ENCODE measurements at places on chromosomes 2 and 18.

GRCh38 chr2:96131152-96131812, 7.0 kb downstream of the ASTL start:
- DNase-seq: peak; percentile 58

GRCh38 chr2:168645696-168646338, 156.6 kb upstream of the NOSTRIN start:
- DNase-seq: no peak

GRCh38 chr18:48018851-48019250, 88.4 kb upstream of the SMAD2 start:
- DNase-seq: no peak

GRCh38 chr2:235378944-235379343, 114.9 kb upstream of the AGAP1 start:
- DNase-seq: no peak

GRCh38 chr18:24397131-24397693, 412 bp downstream of the OSBPL1A start:
- DNase-seq: peak; percentile 32

DNA sequence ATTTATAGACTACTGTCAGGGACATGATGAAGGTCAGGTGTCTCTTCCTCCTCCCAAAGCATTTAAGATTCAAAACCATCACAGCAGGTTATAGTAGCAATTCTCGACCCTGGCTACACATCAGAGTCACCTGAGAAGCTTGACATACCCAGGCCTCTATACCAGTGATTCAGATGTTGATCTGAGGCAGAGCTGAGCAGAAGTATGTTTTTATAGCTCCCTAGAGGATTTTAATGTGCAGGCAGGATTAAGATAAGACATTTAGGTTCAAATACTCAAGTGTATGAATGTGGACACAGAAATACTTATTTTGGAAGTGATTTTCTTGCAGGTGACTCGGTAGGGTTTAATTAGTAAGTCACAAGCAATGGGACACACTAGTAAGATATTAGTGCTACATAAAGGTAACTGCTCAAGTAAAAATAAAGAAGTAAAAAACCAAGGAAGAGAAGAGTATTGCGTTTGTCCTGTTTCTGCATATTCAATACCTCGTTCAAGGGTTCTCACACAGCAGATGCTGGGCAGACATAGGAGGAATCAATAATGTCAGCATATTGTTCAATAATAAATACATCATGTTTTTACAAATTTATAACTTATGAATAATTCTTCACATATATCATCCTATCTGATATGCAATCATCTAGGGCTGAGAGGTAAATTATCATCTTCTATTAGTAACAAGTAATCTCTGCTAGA, 7.0 kb downstream of the GCFC2 start:
- DNase-seq: no peak

- DNase-seq: no peak
Measured at GRCh38 chr18:67385455-67385854, 131.1 kb downstream of the DSEL start.

DNA sequence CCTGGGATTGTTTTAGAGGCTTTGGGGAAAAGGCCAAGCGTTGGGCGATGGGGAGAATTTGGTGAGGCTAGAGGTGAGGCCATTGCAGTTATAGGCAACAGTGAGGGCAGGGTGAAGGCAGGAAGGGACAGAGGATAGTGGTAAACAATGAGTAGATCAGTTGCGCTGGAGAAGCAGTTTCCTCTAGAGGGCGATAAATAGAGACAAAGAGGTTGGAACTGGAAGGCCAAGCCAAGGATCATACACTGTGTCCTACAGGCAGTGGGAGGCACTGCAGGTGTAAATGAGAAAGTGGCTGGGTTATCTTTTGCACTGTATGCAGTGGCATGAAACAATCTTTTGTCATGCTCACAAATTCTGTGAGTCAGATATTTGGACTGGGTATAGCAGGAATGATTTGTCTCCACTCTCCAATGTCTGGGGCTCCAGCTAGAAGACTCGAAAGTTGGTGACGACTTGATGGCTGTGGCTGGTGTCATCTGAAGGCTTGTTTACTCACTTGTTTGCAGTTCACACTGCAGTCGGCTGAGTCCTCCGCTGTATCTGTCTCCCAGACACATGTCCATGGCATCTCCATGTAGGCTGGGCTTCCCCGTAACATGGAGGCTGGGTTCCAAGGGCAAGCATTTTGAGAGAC, 82.1 kb downstream of the TNP1 start:
- no peak for DNase-seq

GRCh38 chr2:233513953-233514655, 52.5 kb downstream of the USP40 start:
- DNase-seq: no peak

GRCh38 chr2:126766969-126767296, 111.0 kb downstream of the GYPC start:
- DNase-seq: no peak

DNA sequence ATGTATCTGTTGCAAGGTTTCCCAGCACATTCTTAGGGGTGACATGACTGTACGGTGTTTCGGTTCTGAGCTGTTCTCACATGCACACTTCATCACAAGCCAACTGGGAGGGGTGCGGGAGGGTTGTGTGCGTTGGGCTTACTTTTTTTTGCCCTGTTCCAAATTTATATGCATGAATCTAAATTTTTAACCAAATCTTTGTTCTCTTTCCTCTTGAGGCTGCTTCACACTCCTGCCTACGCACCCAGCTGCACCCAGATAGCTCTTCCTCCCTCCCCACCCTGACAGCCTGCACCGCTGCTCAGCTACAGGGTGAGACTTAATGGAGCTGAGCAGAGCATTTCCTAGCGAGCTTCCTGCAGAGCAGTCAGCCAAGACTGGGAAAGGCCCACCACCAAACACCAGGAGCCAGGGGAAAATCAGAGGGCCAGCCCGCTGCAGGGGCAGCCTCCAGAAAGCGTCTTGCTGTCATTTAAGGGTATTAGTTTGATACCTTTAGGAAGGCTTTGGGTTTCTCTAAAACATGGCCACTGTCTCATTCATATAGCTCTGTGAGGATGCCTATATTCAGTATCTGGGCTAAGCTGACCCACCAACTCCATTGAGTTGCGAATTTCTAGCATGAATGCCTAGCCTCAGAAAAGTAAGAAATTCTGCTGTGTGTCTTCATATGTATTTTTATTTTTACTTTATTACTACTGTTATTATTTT, 84.5 kb downstream of the POU3F3 start:
- no peak for DNase-seq

DNA sequence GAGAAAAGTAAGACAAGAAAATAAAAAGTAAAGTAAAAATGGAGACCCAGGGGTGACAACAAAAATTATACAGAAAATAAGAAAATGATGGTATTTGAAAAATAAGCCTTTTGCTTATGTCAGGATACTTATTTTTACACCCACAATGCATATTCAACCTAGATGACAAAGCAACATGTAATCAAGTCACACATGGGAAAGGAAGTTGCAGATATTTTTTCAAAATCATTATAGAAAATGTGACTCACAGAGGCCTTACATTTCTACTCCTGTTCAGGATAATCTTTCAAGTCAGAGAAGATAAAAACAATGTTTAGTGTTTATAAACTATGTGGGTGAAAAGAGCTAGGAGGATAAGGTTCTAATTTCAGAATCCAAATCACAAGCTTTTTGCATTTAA, 275.3 kb upstream of the UBE2E3 start:
- no peak for DNase-seq

DNA sequence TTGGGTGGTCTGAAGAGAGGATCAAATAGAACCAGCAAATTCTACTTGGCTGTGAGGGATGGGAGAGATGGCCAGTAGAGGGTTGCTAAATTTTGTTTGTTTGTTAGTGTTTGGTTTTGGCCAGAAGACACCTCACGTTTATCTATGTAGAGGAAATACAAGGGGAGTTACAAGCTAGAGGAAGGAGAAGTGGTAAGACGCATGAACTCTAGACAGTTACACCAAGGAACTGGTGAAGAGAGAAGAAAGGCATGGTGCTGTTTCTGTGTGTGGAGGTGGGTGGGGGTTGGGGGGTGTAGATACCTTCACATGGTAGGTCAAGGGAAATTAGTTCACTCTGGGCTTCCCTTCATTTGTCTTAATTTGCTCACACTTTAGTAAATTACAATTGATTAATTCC, 25.6 kb downstream of the RASGRP3 start:
- DNase-seq: no peak

GRCh38 chr2:162524192-162524591, 180.3 kb downstream of the GCA start:
- DNase-seq: no peak
